D341Med (cell line): ENCODE measurements at places on chromosomes 1 and 21.
A peak's percentile ranks its signal among the peaks of the same experiment; 100 is the strongest.

- no peak for DNase-seq
Measured at GRCh38 chr21:46000731-46001641, 19.4 kb downstream of the COL6A1 start.

DNA sequence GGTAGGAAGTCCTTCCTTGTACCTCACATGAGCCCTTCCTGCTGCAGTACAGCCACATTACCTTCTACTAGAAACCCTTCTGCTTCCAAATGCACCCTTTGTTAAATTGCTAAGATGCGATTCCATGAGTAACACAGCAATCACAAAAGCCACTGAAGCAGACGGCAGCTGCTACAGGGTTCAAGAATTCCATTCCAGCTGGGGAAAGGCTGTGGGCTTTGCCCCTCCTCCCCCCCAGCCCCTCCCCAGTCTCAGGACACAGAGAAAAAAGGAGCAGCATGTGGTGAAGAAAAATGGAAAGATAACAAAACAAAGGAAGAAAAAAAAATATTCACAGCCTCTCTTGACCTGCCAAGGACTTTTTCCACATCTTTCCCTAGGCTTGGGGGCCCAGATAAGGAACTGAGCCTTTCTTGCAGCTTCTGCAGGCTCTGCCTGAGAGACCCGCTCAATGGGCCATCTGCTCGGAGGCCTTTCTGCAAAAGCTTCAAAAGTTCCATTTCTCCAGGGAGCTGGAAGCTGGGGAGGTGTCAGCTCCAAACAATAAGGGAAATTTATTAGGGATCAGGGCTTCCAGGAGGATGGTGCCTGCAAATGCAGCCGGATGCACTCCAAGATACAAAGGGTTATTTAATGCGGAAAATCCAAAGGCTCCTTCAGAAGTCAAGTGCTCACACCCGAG, 72.1 kb downstream of the SYT2 start:
- DNase-seq = no peak

- DNase-seq = peak; percentile 4
Measured at GRCh38 chr1:5911157-5911556, 81.1 kb downstream of the NPHP4 start.

DNA sequence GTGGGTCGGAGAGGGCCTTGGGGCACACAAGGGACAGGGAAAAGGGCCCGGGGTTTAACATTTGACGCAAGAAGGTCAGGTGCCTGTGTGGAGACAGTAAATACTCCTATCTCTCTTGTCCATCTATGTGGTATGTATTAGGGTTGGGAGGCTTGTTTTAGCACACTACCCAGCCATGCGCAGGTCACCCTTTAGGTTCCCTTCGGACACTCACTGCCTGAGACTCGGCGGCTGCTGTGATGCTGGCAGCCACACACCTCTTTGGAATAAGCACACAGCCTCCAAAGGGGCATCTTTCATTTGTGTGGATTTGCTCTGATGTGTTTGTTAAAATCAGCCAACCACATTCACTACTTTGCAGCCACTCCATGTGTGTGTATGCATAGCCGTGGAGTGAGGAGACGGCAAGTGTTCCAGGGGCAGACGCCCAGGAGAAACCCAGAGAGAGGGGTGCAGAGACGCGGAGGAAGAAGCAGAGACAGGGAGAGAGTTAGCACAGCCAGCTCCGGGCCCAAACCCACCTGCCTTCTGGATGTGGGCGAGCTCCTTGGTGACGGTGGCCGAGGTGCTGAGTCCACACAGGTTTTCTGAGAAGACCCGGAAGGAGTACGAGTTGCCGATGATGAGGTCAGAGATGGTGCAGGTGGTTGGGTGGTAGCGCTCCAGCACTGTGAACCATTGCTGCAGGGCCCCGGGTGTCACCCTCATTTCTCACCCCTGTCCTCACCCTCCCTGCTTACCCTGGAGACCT, 5.7 kb downstream of the MYBPH start:
- DNase-seq = no peak

- no peak for DNase-seq
Measured at GRCh38 chr1:66626261-66626660, 92.3 kb downstream of the SGIP1 start.
